ENCODE measurements at places on chromosomes 6 and 20. TPM values are rescaled to one million over a fixed set of nuclear protein-coding genes. Genes with fewer than 3 reads are reported as not detected.

The COL21A1 gene
- 5.0 TPM for polyA plus RNA-seq

The EBF4 gene
- 1.4 TPM for polyA plus RNA-seq

The PHACTR3 gene
- 0.96 TPM for polyA plus RNA-seq

The RAB44 gene
- polyA plus RNA-seq = not detected

The BTN3A1 gene
- 2.4 TPM for polyA plus RNA-seq

The IPCEF1 gene
- polyA plus RNA-seq = 0.15 TPM

The WFDC5 gene
- not detected for polyA plus RNA-seq

The IBTK gene
- 16.0 TPM for polyA plus RNA-seq

The AGPAT4 gene
- 8.9 TPM for polyA plus RNA-seq

The MAP3K7 gene
- polyA plus RNA-seq = 29.6 TPM

The C20orf202 gene
- 0.17 TPM for polyA plus RNA-seq

The ADGB gene
- not detected for polyA plus RNA-seq

The AHCY gene
- 138 TPM for polyA plus RNA-seq

The ADGRF5 gene
- not detected for polyA plus RNA-seq

The C6orf163 gene
- 4.1 TPM for polyA plus RNA-seq

The GABRR1 gene
- polyA plus RNA-seq = 0.12 TPM

The CAGE1 gene
- polyA plus RNA-seq = 0.12 TPM

The TAGAP gene
- not detected for polyA plus RNA-seq

The MYLIP gene
- 26.7 TPM for polyA plus RNA-seq

The FGD2 gene
- 0.13 TPM for polyA plus RNA-seq

The MROH8 gene
- polyA plus RNA-seq = 0.68 TPM

The FNDC11 gene
- polyA plus RNA-seq = 3.5 TPM

The SDCBP2 gene
- polyA plus RNA-seq = 3.2 TPM

The PNPLA1 gene
- polyA plus RNA-seq = not detected

The XPO5 gene
- 28.4 TPM for polyA plus RNA-seq

Measured in GM23338 (cell line).